ENCODE measurements at places on chromosomes 1 and 21.

DNA sequence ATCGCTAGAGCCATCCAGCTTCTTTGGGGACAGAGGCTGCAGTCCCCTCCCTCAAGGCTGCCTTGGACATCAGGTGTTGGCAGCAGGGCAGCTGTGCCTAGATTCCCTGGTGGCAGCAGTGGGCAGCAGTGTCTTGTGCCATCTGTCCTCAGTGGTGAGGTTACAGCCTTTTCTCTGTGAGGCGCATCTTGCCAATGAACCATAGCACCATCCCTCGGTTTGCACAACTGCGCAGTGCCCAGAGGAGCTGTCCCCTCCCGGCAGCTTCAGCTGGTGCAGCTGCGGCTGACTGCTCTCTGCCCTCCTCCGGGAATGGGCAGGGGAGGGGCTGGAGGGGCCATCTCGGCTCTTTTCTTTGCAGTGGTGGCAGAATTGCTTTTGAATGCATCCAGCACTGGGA is 59.0 kb upstream of the C8B start:
- ATAC-seq: no peak

GRCh38 chr21:28235169-28235895 is 757.3 kb downstream of the LTN1 start:
- ATAC-seq: peak; percentile 61

- no peak for ATAC-seq
Measured at GRCh38 chr1:161827786-161828185, 61.7 kb downstream of the ATF6 start.

DNA sequence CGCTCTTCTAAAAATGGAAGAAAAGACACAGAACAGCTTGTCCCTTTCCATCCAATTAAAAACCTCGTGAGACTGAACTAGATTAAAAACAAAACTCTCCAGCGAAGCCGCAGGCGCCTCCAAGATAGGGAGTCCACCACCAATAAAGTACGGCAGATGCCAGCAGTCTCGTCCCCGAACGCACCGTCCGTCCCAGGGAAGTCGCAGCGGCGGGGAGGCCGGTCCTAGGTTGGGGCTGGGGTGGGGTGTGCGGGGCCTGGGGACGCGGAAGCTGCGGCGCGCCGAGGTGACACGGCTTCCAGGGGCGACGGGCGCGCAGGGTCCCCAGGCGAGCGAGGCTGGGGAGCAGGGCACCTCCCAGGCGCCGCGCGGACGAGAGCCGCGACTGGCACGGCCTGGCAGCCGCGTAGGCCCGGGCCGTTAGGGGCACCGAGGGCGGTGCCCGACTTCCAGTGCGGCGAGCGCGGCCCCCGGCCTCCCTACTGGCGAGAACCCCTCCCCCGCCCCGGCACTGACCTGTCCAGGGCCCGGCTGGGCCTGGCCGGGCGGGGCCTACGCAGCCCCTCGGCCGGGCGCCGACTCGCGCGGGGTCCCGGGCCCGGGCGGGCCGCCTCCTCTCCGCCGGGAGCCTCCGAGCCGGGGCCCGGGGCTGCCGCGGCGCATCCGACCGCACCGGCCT is 28.3 kb upstream of the A3GALT2 start:
- ATAC-seq: peak; percentile 42

DNA sequence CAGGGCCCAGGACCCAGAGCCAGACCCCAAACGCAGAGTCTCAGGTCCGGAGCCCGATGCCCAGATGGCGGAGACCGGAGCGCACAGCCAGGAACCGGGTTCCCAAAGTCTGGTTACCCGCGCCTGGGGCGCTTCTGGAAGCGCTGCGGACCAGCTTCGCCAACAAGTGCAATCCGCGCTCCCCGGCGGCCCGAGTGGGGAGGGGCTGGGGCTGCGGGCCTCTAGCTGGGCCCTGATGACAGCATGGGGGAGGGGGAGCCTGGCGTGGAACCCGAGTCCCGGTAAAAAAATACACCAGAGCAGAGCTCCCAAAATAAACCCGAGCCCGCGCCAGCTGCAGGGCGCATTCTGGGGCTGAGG is 494 bp downstream of the NT5C1A start:
- ATAC-seq: peak; percentile 54

All from gastroesophageal sphincter (tissue), 4 donors.